NCI-H526 treated with DMSO at 0.1 percent for 48 hours (cell line): ENCODE measurements at places on chromosomes 11 and 22.

DNA sequence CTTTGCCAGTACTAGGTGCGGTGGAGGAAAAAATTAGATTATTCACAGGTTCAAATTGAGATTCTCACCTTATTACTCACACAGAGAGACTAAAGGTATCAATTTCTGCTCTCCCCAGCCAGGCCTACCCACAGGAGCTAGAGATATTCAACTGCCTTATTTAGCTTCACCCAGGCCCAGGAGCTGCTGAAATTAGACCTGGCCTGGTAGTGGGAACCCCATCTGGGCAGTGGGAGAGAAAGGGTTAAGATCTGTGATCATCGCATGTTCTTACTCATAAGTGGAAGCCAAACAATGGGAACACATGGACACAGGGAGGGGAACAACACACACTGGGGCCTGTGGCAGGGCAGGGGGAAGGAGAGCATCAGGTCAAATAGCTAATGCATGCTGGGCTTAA is 20.9 kb upstream of the MICAL2 start:
- DNase-seq: no peak

- DNase-seq: no peak
These were observed 72.6 kb upstream of the TCF20 start for GRCh38 chr22:42343121-42343454.

- no peak for DNase-seq
These were observed 20.5 kb upstream of the TP53I11 start for GRCh38 chr11:44971185-44971584.

DNA sequence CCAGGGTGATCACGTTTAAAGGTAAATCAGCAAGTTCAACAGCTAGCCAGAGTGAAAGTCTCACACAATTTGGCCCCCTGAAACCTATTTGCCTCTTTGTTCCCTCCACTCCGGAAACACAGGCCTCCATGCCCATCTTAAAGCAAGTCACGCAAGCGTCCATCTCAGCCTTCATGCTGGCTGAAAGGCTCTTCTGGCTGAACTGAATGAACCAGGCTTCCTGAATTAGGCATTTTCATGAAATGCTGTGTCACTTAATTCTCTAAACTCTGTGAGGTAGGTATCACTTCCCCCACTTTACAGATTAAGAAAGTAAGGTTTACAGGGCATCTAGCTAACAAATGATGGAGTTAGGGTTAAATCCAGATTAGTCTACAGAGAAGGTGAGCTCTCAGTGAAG is 1.4 kb downstream of the SLC25A17 start:
- DNase-seq: no peak

- no peak for DNase-seq
These were observed 13.5 kb downstream of the NCF4 start for GRCh38 chr22:36874309-36874696.

DNA sequence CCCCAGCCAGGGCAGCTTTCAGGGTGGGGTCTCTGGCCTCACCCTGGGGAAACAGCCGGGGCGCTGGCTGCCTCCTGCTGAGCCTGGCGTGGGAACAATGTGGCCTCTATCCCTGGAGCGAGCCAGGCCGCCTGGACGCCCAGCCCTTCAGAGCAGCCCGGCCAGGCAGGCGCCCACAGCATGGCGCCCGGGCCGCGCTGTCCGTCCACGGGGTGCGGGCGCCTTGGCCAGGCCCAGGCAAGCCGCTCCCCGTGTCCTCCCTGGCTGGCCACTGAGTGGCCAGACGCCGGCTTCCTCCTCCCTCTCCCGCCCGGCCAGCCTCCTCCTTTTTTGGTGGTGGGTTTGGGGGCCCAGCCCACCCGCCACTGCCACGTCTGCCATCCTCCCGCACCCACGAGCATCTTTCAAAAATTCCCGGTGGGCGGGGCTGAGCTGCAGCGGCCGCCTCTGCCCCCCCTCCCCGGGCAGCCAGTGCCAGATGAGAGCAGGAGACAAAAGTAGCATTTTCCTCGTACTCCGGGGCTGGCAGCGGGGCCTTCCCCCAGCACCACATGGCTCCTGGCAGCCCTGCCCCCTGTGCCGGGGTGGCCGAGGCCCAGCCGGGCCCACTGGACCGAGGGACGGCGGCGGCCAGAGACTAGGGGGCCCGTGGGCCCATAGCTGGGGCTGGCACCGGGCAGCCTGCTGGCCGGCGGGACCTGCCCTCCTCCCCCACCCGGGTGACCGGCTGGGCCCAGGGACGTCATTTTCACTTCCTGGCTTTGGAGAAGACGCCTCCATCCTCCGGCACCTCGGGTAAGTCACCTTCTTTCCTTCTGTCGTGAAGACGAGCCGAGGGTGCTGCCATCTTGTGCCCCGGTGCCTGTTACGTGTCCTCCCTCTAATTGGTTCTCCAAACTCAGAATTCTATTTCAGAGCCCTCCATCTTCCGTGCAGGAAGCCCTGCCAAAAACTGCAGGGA is 70.2 kb upstream of the PPARA start:
- DNase-seq: no peak
